Foreskin fibroblast (primary cell): ENCODE measurements at places on chromosomes 13 and 19.

DNA sequence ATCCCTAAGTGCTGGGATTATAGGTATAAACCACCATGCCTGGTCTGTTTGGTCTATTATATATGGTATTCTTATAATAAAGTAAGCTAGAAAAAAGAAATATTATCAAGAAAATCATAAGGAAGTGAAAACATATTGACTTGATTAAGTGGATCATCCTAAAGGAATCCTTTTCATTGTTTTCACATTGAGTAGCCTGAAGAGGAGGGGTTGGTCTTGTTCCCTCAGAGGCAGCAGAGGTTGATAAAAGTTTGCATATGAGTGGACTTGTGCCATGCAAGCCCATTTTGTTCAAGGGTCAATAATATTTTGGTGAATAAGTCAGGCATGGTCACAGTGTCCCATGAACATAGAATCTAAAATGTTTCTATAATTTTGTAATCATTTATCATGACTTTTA is 52.7 kb downstream of the ZNF627 start:
- DNase-seq, result peak; percentile 84

- no peak for DNase-seq
Observed at GRCh38 chr13:95438297-95438696, 114.2 kb upstream of the CLDN10 start.

DNA sequence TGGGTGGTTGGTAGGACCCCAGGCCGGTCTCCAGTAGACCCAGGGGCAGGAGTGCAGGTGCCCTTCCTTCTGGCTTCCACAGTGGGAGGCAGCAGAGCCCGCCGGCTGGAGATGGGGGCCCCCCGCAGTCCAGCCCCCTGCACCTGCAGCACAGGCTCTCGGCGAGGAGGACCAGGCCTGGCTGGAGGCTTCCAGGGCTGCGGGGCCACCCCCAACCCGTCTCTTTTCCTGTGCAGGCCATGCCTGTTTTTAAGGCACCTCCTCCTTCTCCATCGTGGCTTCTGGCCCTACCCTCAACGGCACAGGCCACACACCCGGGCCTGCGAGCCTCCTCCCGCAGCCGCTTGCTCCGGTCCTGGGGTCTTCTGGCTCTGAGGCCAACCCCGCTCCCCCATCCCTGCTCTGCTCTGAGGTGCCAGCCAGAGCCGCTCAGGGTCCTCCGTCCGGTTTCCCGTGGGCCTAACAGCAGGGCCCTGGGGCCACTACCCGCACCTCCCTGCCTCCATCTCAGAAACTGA is 77.2 kb upstream of the ANKRD10 start:
- DNase-seq, result no peak

DNA sequence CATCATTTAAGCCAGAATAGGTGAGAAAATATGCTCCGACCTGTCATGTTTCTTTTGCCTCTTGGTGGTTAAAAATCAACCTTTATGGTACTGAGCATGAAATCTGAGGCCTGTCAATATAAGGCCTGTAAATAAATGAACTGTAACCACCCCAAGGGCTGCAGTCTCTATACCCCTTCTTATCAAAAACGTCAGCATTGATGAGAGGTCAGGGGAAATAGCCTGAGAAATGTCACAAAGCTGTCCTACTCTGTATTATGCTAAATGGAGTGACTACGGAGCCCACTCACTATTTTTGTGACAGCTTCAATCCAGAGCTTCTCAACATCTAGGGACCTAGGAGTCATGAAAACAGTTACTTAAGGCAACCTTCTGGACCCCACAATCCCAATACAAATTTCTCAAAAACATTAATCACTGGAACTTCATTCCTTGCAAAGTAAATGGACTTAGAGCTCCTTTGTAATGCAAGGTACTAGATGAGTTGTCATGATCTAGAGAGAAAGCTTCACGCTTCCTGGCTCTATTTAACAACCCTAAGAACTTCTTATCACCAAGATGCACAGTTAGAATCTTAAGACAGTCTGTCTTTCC is 2.7 kb upstream of the RAP2A start:
- no peak for DNase-seq

DNA sequence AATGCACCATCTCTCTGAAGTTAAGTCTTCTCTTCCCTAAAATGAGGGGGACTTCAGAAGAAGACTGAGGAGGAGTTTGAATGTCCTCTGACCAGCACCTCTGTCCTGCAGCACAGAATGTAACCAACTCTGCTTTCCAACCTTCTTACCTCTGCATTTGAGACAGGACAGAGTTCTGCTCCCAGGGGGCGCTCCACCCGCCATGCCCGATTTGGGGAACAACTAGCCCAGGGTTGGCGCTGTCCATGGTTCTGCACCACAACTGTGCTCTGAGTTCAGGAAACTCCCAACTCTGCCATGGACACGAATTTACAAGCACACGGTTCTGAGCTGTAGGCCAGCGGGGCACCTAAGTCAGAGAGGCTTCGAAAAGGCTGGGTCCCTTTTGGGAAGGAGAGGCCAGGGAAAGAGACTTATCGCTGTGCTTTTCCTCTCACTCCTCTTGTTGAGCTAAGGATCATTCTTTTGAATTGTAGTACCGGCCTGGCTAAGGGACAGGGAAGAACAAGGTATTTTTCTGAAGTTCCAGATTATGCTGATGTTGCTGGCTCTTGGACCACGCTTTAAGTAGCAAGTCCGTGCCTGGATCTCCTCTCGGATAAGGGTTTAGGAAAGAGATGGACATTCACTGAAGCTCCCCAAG is 22.2 kb downstream of the SIGLEC5 start:
- peak; percentile 33 for DNase-seq

DNA sequence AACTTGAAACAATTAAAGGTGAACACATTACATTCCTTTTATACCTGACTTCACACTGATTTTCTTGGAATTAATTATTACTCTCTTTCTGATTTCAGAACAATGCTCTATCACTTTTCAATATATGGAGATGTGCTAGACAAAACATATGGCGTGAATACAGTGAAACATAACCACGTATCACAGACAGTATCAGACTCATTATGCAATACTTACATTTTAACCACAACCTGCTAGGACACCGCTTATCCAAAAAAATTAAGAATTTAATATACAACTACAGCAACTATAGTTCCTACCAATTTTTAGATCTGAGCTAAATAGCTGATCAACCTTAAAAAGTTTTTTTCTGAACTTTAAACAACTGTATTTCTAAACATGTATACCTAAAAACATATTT is 9.9 kb downstream of the HSPH1 start:
- no peak for DNase-seq

GRCh38 chr13:29529754-29530153 is 65.7 kb downstream of the SLC7A1 start:
- DNase-seq, result no peak

GRCh38 chr13:44703371-44703770 is 127.2 kb upstream of the TSC22D1 start:
- peak; percentile 82 for DNase-seq

GRCh38 chr19:4728871-4729270 is 5.2 kb upstream of the DPP9 start:
- DNase-seq, result no peak

- no peak for DNase-seq
Observed at GRCh38 chr19:28009696-28010095, 1203.3 kb downstream of the UQCRFS1 start.

DNA sequence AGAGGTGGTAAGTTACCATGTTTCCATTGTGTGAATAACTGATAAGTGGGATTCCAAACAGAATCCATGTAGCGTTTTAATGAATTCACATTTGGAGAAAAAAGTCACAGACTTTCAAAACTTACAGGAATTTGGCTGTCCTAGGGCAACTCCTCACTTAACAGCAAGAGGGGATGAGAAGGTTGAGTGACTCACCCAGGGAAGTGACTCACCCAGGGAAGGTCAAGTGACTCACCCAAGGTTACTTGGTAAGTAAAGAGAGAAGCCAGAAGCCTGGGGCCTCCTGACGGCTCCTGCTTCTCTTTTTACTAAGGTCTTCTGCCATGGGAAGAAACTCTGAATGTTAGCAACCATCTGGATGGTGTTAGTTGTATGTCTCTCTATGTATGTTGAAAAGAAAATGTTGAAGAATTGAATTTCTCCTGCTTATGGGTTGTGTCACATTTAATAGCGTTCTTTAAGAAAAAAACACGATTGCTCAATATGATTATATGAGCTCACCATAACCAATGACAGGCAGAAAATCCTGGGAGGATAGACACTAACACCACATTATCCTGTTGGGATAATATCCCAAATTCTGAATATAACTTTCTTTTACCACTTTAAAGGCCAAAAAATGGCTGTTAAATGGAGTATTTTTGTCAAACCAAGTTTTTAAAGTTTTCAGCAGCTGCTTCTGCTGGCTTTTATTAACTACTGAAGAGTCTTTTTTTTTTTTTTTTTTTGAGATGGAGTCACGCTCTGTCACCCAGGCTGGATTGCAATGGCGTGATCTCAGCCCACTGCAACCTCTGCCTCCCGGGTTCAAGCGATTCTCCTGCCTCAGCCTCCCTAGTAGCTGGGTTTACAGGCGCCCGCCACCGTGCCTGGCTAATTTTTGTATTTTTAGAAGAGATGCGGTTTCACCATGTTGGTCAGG is 195.6 kb downstream of the GGACT start:
- DNase-seq, result peak; percentile 99

DNA sequence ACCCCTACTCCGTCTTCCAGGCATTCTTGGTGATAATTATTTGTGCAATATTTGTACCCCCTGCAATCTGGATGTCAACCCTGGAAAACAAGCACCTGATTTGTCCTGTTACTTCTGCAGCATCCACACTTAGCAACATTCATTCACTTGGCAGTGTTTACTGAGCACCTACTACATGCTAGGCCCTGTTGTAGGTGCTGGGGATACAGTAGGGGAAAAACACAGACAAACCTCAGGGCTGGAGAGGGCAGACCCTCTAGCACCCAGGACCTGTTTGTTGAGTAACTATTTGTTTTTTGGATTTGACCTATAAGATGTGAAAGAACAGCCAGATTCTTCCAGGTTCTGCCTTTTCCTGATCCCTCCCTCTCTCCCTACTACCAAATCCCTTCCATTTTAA is 9.5 kb downstream of the NECTIN2 start:
- DNase-seq, result no peak

- DNase-seq, result peak; percentile 74
Observed at GRCh38 chr19:12647490-12648071, 19.0 kb downstream of the MAN2B1 start.

DNA sequence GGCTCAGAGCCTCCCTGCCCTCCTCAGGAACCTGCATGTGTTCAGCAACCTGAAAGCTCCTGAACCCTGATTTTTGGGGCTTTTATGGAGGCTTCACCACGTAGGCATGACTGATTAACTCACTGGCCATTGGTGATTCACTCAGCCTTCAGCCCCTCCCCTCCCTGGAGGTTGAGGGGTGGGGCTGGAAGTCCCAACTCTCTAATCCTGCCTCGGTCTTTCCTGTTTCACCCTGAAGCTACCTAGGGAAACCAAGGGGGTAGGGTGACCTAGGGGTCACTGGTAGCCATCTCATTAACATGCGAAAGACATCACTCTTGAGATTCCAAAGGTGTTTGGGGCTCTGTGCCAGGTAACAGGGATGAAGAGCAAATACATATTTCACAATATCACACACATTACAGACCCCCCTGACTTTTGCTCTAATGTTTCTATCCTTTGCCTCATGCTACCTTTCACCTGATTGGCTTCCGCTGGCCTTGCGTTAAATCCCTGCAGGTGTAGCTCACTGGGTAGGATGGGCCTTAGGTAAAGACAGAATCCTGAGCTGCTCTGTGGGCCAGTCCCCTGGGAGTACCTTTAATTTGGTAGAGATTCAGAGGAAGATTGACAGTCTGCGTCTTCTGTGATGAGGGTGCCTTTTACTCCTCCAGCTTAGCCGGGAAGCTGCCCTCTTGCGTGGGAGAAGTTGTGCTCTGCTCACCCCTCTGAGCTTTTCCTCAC is 260.6 kb downstream of the ATP8A2 start:
- DNase-seq, result no peak

DNA sequence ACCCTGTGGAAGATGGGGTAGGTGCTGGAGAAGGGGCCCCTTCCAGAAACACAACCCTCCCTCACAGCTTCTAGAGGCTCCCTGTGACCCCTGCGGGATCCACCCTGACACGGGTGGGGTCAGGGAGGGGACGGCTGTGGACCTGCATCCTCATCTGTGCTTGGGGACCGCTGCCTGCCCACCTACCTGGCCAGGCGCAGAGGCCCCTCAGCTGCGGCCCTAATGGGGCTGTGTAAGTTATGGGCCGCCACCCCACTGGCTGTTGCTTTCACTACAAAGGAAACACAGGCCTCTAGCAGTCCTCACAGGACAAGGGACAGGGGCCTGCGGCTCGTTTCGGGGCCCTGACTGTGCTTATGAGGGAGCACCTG is 7.0 kb upstream of the CTXN1 start:
- no peak for DNase-seq

DNA sequence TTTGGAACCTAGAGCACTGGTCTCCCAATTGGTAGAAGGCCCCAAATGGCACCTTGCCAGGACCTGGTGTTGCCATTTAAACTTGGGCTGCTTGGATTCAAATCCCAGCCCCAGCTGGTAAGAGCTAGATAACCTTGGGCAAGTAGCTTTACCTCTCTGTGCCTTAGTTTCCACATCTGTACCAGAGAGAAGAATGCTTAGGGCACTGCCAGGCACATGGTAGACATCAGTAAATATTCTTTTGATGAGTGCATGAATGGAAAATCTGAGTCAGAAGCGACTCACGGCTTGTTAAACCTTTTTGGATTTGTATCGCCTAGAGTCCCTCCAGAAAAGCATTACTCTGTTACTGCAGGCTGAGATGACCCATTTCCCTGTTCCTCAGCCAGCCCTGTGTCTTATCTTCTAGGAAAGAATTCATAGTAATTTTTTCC is 90.9 kb downstream of the SIPA1L3 start:
- DNase-seq, result peak; percentile 91

DNA sequence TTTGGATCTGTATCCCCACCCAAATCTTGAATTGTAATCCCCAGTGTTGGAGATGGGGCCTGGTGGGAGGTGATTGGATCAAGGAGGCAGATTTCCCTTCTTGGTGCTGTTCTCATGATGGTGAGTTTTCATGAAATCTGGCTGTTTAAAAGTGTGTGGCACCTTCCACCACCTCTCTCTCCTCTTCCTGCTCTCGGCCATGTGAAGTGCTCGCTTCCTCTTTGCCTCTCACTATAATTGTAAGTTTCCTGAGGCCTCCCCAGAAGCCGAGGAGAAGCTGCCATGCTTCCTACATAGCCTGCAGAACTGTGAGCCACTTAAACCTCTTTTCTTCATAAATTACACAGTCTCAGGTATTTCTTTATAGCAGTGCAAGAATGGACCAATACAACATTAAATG is 15.7 kb downstream of the COMMD6 start:
- no peak for DNase-seq

DNA sequence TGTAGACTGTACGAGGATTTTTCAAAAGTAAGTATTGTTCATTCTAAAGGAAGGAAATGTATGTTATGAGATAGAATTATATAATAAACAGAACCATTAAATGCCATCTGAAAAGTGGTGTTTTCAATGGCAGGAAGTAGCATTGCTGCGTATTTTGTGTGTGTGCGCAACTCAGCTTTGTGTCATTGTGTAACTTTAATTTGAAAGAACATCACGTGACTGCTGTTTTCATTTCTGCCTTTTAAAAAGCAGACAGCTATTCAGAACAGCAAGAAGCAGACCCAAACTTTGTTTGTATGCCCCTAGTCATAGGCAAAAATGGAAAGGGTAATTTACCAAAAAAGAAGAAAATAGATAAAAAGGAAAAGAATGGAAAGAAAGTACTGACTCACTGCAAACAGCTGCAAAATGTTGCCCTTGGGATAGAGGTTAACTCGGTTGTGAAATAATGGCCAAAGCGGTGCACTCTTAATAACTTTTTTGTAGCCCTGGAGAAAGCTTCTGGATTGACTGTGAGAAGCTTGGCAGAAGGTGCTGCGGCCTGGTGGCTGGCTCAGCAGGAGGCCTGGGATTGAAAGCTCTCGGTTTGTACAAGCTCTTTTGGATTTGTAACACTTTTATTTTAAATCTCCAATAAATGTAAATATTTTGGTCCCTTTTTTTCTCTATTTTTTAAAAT is 97.3 kb downstream of the GGACT start:
- DNase-seq, result peak; percentile 60
